Activated T-helper 1 cell treated with Interleukin-2 at 50 U/mL for 16 hours (primary cell): ENCODE measurements at places on chromosomes 2 and 18.

GRCh38 chr2:229422063-229422462 is 151.0 kb upstream of the PID1 start:
- no peak for DNase-seq

DNA sequence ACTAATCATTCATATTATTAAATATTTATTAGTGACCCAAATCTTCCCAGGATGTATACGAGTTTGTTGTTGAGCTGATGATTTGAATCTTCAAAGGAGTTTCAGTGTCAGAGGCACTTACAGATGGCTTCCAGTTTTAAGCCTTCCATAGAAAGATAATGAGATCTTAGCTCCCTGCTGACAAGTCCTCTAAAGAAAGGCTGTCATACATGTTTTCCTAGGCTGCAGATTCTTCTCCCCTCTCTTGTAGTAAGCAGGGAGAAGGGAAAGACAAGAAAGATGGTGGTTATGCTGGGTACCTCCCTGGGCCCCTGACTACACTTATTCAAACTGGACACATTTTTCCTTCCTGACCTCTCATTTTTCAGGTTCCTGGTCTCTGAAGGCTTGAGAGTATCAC is 8.1 kb upstream of the GAREM1 start:
- no peak for DNase-seq

- no peak for DNase-seq
Measured at GRCh38 chr2:235555371-235555770, 61.5 kb downstream of the AGAP1 start.

- no peak for DNase-seq
Measured at GRCh38 chr2:172065111-172065510, 20.2 kb upstream of the DLX1 start.

DNA sequence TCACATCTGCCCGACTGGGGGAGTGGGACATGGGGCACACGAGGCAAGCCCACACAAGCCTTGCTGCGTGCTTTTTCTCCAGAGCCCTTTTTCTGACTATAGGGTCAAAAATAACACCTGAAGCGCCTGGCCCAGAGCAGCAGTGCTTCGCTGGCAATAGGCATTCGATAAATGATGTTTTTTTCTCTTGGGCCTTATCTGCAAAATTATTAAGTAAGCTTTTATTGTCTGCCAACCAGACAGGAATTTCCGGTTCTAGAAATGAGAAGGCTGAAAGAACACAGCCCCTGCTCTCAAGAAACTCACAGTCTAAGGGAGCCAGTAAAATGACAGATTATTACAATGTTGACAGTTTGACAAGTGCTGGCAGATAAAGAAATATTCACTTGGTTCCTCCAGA is 2.7 kb upstream of the TMBIM1 start:
- DNase-seq = no peak

DNA sequence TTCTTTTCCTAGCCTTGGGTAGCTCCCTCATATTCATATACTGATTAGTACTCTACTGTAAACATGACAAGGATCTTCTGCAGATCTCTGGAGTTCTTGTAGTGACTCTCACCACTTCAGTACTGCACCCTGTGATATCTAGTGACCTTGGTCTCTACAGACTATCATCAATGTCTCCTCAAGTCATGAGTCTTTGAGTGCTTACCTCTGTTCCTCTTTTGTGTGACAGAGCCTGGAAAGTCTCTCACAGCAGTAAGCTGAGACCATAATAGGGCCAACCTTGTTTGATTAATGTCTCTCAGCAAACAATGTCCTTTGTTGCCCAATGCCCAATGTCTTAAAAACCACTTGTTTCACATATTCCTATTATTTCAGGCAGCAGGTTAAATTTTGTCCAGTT is 34.2 kb upstream of the BAZ2B start:
- no peak for DNase-seq

- no peak for DNase-seq
Measured at GRCh38 chr2:119943058-119943457, 69.8 kb upstream of the EPB41L5 start.

- DNase-seq = no peak
Measured at GRCh38 chr2:218694405-218695145, 16.1 kb upstream of the TTLL4 start.

- DNase-seq = no peak
Measured at GRCh38 chr2:84417453-84418145, 41.5 kb downstream of the SUCLG1 start.
